ENCODE measurements at places on chromosomes 4 and X.

DNA sequence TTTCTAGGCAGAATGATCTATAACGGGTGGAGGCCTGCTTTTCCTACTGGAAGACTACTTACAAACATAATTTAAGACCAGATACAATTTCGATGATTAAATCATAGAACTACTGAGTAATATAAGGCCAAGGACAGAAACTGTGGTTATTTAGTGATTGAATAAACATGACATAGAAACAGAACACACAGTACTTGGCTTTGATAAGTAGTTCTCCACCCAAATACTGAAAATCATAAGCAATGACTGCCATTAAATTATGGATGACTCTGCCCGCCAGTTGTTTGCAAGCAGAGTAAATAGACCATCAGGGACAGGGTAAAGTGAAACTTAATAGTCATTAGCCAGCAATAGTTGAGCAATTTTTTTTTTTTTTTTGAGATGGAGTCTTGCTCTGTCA lies 17.2 kb upstream of the SMIM14 start:
- DNase-seq: no peak

DNA sequence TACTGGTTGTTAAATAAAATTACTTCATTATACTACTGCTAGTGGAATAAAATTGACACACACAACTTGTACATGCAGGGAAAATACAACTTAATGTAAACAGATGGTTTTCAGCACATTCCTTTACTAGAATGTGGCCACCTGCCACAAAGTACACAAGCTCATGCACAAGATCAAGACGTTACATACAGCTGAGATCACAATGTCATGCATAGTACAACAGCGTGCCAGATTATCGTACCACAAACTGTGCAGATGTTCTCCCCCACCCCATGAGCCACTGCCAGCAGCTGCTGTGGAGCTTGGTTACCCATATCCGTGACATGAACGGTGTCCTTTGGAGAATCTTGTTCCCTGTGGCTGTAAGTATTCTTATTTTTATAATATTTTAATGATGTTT lies 27.7 kb downstream of the FBXO8 start:
- peak; percentile 82 for DNase-seq

- no peak for DNase-seq
These were observed 426.4 kb downstream of the PDGFC start for GRCh38 chr4:156545003-156545785.

GRCh38 chr4:121998024-121998423 lies 46.2 kb upstream of the TRPC3 start:
- peak; percentile 21 for DNase-seq

- DNase-seq: no peak
These were observed 68.5 kb downstream of the CEP44 start for GRCh38 chr4:174352061-174352819.

- DNase-seq: peak; percentile 63
These were observed 61.7 kb upstream of the ATXN3L start for GRCh38 chrX:13381514-13381913.

Data from fibroblast of skin of abdomen (primary cell).